ENCODE measurements at places on chromosomes 5 and 9.

DNA sequence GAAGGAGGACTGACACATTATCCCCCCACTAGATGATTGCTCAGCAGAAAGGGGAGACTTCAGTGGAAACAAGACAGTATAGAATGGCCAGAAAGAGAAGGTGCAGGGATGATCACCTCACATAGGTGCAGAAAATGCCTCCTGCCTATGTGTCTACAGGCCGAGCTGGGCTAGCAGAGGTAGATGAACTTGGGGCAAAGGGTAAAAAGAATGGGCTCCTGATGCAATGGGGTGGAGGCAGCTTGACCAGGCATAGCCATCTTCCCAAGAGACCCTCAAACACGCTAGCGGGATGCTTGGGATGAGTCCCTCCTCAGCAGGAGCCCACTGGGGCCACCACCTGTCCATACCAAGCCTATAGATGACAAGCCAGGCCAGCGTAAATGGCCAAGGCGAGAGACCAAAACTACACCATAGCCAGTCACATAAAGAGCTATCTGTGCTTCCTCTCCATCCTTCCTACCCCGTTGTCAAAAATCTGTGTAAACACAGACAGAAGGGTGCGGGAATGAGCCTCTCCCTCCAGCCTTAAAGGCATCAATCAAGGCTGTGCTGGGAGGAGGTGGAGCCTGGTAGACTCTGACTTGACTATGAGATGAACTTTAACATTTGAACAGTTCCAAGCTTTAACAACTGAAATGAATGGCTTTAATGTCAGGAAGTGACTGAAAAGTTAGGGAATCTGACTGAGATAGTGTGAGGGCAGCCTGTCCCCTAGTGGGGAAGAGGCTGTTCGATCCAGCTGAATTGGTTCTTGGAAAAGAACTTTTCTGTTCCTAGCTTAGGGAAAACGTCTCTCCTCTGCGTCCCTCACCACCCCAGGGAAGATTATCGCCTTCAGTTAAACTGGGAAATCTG lies 10.4 kb downstream of the C9orf152 start:
- DNase-seq, result no peak

- DNase-seq, result no peak
Observed at GRCh38 chr9:8241201-8241600, 441.6 kb upstream of the DMAC1 start.

GRCh38 chr9:118268046-118268445 lies 563.8 kb downstream of the TLR4 start:
- DNase-seq, result no peak

DNA sequence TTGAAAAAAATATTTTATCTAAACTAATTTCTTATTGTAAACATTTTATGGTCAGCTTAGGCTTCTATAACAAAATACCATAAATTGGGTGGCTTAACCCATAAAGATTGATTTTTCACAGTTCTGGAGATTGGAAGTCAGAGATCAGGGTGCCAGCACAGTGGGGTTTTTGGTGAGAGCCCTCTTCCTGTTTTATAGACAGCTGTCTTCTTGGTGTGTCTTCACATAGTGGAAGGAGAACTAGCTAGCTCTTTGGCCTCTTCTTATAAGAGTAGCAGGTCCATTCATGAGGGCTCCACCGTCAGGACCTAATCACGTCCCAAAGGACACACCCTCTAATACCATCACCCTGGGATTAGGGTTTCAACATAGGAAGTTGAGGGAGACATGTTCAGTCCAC lies 26.6 kb downstream of the OTULINL start:
- DNase-seq, result no peak
